NCI-H2029 treated with DMSO at 0.1 percent for 48 hours (cell line): ENCODE measurements at places on chromosomes 4 and X.

DNA sequence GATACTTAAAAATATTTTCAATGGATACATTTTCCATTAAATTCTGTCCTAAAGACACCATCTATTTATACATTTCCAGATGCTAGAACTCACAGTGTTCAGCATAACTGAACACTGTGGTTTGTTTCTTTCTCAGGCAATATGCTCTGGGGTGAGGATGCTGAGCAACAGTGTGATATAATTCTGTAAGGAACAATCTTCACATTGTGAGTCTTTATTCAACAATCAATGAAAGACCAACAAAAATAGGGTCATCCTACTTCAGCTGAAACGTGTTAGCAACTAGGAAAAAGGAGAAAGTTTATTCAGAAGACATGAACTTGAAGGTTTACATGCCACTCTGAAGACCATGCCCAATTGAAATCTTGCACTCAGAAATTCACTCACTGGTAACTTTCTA is 284.8 kb downstream of the UNC5C start:
- DNase-seq, result no peak

- DNase-seq, result no peak
Measured at GRCh38 chrX:67207912-67208311, 335.9 kb upstream of the AR start.

GRCh38 chr4:159425737-159426305 is 322.9 kb downstream of the RAPGEF2 start:
- DNase-seq, result no peak

GRCh38 chr4:88893961-88894360 is 163.0 kb downstream of the FAM13A start:
- DNase-seq, result no peak

GRCh38 chrX:67604979-67605703 is 61.3 kb downstream of the AR start:
- no peak for DNase-seq

DNA sequence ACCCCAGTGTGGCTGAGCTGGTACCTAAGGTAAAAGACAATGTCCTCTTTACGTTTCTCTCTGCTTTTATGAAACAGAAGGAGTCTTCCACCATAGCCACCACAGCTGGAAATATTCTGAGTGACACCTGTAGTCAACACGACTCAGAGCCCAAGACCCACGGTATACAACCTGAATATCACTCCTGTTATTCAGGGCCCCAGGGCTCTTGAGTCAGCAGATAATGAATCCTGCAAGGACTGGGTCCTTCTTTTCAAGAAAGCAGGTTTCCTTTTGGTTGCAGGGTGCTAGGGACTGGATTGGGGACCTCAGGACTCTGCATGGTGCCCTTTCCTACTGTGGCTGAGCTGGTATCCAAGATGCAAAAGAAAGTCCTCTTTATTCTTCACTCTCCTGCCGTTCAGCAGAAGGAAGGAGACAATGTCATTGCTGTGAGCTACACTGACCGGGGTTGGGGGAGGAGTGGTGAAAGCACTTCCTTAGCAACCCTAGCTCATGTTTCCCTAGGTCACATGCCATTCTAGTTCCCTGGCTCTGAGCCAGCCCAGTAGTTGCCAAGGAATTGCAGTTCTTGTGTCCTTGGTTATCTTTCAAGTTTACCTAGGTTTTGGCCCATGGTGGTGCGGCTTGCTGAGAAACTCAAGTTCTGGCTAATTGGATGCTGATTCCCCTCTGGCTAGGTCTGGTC is 23.7 kb upstream of the UNC5C start:
- DNase-seq, result peak; percentile 51

GRCh38 chrX:64352081-64352480 is 43.2 kb downstream of the MTMR8 start:
- no peak for DNase-seq

DNA sequence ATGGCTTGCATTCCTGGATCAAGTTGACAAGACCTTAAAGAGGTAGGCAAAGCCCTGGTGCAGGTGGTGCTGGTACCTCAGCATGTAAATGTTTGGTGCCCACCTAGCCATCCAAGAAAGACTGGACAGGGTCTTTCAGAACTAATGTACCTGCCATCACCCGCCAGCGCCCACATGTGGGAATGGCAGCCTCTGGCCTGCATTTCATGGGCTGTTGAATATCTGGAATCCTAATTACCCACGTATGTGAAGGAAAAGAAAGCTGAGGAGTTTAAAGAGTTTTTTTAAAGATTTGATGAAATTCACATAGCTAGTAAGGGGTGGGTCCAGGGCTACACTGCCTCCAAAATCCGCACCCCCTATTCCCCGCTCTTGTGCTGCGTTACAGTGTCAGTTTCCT is 8.6 kb upstream of the CCDC149 start:
- no peak for DNase-seq

DNA sequence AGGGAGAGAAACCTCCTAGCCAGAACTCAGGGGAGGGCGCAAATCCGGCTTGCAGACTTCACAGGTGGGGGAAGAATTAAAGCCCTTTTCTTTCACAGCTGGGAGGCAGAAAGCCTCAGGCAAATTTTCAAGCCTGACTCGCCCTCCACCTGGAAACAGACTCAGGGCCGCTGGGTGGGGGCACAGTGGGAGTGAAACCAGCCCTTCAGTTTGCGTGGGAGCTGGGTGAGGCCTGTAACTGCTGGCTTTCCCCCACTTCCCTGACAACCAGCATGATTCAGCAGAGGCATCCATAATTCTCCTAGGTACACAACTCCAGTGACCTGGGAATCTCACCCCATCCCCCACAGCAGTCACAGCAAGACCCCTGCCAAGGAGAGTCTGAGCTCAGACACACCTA is 206.9 kb upstream of the INTU start:
- no peak for DNase-seq

GRCh38 chrX:120350450-120351138 is 11.3 kb upstream of the ATP1B4 start:
- DNase-seq, result no peak

- DNase-seq, result no peak
Measured at GRCh38 chr4:94451051-94451694, 569 bp upstream of the PDLIM5 start.

DNA sequence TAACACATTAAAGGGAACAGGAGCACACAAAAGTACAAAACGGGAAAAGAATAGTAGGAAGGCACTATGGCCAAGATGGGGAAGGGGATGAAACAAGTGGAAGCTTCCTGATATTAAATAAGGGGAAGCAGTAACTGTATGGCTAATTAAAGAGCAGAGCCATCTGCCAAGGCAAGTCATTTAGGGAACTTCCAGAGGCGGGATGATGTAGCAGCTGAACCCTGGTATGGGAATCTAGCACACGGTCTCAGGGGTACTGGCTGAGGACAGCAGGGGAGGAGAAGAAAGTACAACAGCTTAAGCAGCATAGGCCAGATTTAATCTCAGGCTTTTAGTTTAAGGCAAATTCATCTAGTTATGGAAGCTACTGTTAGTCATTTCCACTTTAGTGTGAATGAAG is 59.1 kb downstream of the IGFBP7 start:
- DNase-seq, result no peak

GRCh38 chr4:87530868-87531267 is 1.7 kb upstream of the SPARCL1 start:
- DNase-seq, result no peak

GRCh38 chrX:71650333-71650969 is 16.9 kb upstream of the LOC101059915 start:
- no peak for DNase-seq

- DNase-seq, result no peak
Measured at GRCh38 chr4:141860974-141861373, 224.6 kb downstream of the IL15 start.
